ENCODE measurements at places on chromosomes 7 and 10.

DNA sequence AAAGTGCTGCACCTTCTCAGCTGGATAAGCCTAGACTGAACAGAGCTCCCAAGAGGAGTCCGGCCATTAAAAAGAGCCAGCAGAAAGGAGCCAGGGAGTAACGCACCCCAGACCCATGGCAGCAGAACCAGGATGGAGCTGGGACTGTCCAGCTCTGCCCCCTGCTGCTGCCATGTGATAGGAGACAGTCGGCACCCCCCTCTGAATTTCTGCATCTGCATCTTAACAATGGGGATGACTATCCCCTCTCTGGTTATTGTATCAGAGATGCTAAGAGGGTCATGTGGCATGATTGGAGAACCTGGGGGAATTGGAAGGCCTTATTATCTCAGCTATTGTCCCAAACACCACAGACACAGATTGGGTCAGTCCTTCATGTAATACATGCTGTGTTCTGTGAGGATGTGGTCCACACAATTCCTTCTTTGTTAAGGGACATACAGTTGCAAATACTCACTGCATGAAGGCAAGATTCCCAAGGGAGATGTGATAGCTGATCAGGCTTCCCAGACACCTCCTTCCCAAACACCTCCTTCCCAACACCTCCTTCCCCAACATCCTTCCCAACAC, 29.3 kb downstream of the PLEKHS1 start:
- DNase-seq = no peak

DNA sequence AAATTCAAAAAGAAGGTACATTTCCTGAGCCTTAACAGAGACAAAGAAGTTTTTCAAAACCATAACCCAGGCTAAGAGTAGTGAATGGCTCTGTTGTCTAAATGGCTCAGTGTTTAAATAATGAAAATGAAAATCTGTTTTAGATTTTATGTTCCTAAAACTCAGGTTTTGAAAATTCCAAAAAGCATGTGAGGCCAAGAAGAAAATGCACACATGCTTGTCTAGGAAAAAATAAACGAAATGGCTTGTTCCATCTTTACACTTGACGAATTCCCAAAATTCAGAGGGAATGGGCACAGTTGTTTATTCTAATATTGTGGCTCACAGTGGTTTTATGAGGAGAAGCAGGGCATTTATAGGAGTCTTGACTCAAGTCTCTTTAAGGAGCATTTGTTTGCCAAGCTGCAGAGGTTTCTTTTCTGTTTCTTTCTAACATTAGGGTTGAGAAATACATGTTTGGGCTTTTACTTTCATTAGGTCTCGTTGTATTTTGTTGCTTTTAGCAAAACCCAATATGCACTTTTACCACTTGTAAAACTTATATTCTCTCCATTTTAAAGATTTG, 527.6 kb upstream of the ANKRD30A start:
- no peak for DNase-seq

DNA sequence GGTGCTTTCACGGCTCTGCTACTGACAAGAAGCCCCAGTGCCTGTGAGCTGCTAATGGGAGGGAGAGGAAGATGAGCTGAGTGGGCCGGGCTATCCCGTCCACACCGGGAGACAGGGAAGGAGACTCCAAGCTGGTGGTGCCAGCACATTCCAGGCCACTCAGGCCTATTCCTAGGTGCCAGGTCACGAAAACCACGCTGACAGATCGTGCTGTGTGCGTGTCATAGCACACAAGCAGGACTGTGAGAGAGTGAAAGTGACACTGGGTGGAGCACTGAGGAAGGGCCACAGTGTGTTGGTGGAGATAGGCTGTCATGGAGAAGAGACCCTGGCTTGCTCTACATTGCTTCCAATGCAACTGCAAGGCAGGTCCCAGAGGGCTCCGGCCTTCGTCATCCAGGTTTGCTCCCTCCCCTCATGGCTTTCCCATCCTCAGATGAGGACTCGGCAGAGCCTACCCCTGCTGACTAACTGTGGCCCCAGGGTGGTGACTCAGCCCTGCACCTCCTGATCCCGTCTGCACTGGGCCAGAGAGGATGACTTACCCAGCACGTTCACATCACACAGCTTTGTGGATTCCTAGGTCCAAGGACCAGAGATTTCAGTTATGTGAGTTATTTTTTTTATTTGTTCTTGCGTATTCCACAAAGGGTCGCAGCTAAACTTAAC, 167.3 kb downstream of the EGFR start:
- peak; percentile 93 for DNase-seq

GRCh38 chr10:35340975-35341374, 4.7 kb downstream of the CCNY start:
- peak; percentile 31 for DNase-seq
